ENCODE measurements at places on chromosomes 1 and 21.

GRCh38 chr1:193437785-193438184 lies 251.4 kb upstream of the B3GALT2 start:
- DNase-seq: no peak

- no peak for DNase-seq
These were observed 1.7 kb downstream of the SNAP47 start for GRCh38 chr1:227736814-227737432.

GRCh38 chr1:58888833-58889232 lies 105.0 kb upstream of the JUN start:
- DNase-seq: peak; percentile 53

DNA sequence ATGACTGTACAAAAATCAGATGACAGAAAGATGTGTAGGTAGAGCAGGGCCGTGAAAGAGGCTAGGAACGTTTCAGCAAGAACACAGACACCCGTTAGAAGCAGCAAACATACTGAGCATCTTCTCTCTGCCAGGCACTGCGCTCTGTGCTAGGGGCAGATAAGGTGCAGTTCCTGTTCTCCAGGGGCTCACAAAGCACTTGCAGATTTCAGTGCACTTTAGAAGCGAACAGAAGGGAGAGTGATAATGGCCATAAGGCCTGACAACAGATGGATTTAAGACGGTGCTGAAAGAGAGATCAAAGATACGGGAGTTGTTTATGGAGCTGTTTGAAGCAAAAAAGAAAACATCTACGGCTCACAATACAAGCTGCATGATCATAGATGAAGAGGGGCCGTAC lies 200.3 kb upstream of the FOXD3 start:
- peak; percentile 17 for DNase-seq

DNA sequence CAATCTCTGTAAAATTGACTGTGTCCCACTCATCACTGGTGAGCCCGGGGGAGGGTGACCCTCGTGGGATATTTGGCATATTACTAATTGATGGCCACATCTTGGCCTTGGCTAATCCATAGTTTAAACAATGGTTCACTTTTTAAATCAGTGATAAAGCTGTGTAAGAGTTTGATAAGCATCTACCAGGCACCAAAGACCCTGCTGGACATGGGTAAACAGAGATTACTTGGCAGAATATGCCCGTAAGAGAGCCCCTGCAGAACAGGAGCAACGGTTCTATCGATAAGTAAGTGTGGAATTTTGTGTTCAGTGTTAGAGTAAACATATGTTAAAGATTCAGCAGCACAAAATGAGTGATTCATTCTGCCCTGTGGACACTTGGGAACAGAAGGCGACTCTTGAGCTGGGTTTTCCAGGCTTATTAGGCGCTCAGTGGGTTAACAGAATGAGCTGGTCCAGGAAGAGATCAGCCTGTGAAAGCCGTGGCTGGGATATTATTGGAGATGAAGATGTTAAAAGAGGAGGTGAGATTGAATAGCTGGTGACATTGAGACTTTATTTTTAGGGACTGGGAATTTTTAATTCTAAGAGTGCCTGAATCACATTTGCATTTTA lies 55.9 kb downstream of the CNST start:
- no peak for DNase-seq

DNA sequence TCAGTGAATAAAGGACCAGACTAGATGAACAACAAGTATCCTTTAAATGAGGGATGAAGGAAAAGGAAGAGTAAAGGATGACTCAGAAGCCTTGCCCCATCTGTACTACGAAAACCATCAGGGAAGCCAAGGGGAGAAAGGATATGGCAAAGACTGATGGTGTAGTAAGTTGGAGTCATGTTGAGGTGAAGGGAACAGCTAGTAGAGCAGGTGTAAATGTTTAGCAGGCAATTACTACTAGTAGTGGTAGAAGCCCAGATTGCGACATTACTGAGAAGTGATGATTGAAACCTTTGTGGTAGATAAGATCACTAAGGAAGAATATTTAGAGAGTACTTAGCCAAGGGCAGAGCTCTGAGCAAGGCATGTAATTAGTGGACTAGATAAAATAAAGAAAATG lies 84.0 kb downstream of the PHTF1 start:
- DNase-seq: no peak

GRCh38 chr1:115258302-115258866 lies 79.7 kb downstream of the NGF start:
- no peak for DNase-seq

DNA sequence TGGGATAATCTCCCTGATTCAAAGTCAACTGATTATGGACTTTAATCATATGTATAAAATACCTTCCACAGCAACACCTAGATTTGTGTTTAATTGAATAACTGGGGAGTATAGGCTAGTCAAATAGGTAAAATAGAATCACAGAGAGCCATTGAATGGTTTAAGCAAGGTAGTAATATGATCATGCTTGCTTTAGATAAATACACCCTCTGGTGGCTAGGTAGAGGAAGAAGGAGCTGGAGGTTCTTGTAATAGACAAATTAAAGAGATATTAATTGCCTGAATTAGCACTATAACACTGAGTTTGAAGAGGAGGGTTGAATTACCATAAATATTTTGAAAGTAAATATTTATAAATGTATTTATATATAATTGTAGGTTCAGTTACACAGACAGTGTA lies 40.3 kb downstream of the DIRAS3 start:
- peak; percentile 57 for DNase-seq

DNA sequence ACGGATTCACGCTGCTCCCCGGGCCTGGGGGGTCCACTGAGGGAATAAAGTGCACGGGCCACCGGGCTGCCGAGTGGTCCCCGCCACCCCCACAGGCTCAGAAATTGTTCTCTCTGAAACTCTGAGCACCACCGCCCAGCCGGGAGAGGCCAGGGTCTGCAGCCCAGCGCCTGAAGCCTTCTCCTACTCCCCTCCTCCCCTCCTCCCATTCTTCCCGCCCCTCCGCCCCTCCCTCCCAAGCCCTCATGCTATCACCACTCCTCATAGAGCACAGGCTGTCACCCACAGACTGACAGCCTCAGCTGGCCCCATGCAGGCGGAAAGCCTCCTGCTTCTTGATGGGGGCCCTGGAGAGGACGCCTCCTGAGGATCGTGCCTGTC lies 707 bp upstream of the GPR153 start:
- no peak for DNase-seq
